ENCODE measurements at places on chromosomes 3 and 15.
A peak's percentile ranks its signal among the peaks of the same experiment; 100 is the strongest.

- DNase-seq = no peak
Observed at GRCh38 chr15:85124173-85124572, 142.5 kb downstream of the PDE8A start.

DNA sequence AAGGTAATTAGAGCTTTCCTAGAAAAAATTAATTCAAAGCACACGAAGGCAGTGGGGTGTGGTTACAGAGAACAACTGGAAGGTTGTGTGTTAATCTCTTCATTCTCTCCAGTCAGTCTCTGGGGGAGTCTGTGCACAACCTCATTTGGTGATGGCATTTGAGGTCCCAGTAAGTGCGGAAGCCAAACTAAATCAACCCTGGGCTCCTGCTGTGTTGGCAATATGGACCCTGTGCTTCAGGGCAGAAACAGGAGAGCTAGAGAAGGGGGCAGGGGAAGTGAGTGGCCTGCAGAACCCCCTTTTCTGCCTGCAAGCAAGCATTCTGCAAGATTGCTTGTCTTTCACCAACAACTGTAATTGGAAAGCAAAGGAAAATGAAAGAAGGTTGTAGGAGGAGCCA, 195.9 kb upstream of the ST8SIA2 start:
- DNase-seq = no peak

- DNase-seq = no peak
Observed at GRCh38 chr3:110758208-110758607, 313.4 kb upstream of the NECTIN3 start.

DNA sequence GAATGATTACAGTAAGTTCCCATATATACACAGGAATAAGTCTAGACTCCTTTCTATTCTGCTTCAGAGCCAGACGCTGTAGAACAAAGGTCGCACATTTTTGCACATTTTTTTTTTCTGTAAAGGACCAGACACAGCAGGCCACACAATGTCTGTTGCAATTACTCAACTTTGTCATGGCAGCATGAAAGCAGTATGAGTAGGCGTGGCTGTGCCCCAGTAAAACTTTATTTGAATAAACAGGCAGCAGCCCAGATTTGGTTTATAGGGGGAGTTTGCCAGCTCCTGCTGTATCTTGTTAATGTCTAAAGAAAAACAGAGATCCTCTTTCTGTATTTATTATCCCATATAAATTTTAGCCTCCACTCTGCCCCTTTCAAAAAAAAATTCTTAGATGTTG, 708.3 kb downstream of the FHIT start:
- peak; percentile 4 for DNase-seq

DNA sequence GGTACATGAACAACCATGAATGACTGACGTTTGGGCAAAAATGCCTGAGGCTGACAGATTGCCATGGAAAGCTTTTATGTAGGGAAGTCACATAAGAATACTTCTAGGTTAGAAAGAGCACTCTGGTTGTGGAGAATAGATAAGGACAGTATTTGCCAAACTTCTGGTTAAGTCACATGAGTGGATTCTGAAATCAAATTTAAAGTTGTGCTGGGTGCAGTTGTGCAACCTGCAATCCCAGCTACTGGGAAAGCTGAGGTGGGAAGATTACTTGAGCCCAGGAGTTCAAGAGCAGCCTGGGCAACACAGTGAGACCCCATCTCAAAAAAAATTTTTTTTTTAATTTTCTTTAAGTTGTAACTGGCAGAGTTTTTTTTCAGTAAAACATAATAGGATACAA, 7.2 kb upstream of the ZNF148 start:
- no peak for DNase-seq

DNA sequence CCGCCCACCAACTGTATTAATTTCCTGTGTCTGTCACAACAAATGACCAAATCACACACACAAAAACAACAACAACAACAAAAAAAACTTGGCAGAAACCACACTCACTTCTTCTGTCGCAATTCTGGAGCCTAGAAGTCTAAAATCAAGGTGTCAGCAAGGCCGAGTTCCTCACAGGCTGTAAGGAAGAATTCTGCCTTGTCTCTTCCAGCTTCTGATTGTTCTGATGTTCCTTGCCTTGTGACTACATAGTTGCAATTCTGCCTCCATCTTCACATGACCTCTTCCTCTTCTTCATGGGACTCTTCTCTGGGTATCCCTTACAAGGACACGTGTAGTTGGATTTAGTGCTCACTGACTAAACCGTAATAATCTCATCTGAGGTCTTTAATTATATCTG, 61.4 kb downstream of the IL12A start:
- DNase-seq = no peak
